ENCODE measurements at places on chromosomes 11 and 22.
A peak's percentile ranks its signal among the peaks of the same experiment; 100 is the strongest.

GRCh38 chr11:116457336-116458007 lies 315.3 kb downstream of the BUD13 start:
- DNase-seq = no peak

GRCh38 chr11:9313648-9314290 lies 624 bp downstream of the TMEM41B start:
- DNase-seq = no peak

- DNase-seq = no peak
These were observed 13.4 kb downstream of the NFAM1 start for GRCh38 chr22:42418811-42419242.

DNA sequence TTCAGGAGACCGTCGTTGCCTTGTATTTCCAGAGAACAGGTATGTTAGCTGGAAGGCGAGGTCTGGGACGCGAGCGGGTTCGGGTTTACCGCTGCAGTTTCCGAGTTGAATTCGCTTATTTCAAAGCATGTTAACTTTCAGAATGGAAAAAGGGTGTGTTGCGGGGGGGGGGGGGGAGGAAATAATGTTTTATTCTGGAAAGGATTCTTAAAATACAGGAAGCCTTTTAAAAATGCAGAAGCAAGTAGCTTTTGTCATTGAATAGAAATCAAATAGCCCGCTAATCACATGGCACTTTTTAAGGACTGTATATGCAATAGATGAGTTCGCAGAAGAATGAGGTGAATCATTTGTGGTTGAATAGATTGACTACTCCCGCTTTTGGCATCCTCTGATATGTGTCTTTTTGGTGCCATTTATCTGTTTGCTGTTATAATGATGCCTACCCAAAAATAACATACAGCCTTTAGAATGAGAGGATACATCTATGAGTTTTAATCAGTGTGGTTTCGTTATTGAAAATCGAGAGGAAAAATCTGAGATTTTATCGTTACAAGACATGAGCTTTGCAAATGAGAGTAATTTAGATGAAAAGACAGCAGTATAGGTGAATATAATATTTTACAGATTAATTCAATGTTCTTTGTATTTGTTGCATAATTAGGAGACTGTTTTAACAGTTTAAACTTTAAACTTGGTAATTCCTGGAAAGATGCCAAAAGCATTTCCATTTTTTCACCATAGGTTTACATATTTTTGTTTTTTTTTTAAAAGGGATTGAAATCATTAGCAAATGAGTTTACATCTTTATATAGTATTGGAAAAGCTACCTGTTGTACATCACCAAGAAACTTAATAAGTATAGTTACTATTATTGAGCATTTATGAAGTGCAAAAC lies 1.7 kb downstream of the PDE3B start:
- DNase-seq = no peak

DNA sequence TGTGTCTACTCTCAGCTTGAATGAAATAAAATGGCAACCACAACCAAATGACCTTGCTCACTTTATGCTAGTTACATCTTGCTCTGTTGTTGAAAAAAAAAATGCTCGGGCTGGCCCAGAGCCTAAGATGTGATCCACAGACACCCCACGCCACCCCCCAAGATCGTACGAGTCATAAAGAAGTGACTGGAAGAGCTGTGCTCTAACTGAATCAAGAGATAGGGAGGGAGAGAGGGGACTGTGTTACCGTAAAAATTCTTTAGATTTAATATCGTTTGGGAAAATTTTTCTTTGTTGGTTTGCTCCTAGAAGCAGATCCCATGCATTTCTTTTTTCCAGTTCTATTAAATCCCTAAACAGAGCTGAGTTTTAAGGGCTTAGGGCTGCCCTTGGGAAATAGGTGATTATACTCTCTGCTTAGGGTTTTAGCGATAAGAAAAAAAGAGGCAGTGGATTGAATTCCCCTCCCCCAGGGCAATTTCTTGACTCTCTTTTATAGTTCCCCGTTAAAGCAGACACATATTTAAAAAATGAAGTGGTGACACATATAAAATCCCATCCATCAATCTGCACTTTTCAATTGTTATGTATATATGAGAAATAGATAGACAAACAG lies 14.5 kb downstream of the MAML2 start:
- no peak for DNase-seq

DNA sequence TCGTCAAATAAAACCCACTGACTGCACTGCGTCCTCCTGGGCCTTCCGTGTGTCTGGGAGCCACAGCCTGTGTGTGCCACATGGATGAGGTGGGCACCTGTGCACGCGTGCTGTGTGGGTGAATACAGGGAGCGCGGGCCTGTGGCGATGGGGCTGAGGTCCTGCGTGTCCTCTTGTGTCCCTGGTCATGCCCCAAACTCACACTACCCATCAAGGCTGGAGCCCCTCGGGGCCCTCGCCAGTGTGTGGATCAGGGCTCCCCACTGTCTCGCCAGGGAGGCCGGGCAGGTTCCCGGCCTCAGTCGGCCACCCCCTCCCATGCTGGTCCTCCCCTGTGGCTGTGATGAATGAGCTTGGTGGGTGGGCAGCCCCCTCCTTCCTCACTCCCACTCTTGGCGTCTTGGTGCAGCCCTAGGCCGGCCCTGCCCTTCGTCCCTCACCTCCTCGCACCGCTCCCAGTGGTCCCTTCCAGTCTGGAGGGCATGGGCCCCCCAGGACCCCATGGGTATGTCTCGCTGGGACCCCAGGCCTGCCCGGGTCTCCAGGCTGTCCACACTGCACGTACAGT lies 707 bp upstream of the CD151 start:
- no peak for DNase-seq

DNA sequence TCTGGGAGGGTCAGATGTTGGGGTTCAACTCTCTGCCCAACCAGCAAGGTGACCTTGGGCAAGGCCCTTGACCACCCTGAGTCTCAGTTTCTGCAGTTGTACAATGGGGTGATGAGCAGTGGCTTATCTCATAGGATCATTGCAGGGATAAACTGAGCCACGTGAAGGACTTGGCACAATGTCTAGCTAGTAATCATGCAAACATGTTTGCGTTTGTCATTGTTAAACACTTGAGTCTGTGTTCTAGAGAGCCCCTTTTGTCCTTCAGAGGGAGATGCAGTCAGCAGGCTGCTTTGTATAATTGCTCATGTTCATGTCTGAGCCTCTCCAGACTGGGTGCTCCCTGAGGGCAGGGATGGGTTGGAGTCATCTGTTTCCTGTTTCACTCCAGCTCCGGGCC lies 15.8 kb downstream of the CD82 start:
- no peak for DNase-seq

- no peak for DNase-seq
These were observed 84.4 kb downstream of the MYO7A start for GRCh38 chr11:77212314-77213007.

GRCh38 chr11:72102162-72102561 lies 935 bp downstream of the LAMTOR1 start:
- no peak for DNase-seq

- no peak for DNase-seq
These were observed 1.1 kb upstream of the RASD2 start for GRCh38 chr22:35539487-35539886.

DNA sequence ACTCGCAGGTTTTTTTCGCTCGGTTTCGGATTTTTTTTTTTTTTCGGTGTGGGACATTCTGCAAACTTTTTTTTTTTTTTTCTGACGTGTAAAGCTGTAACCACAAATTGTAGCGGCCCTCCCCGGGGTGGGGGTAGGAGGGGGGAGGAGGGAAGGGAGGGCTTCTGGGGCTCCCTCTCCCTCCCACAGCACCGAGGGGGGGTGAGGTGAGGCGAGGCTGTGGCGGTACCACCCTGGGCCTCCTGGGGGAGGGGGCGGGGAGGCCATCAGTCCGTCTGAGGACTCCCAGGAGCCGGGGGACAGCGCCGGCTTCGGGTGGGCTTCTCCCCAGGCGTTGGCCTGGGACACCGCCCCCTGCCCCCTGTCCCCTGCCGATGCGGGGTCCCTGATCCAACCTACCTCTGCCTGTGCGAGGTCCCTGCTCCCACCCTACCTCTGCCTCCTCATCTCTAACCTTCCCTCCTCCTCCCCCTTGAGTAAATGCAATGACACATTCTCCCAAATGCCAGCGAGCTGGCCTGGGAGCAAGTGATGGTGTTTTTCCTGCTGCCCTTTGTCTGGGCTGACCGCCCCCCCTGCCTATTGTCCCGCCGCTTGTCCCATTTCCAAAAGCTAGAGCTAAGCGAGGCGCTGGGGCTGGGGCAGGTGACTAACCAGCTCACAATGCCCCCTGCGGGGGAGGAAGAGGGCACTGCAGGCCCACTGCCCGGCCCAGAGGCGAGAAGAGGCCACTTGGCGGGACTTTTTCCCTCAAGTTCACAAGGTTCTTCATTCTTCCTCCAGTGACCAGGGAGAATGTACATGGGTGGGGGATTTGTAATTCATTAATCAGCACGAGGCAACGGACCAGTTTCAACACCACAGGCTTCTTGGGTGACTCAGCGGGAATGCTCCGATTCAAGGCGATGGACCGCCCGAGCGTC lies 511 bp upstream of the CLCF1 start:
- peak; percentile 83 for DNase-seq

GRCh38 chr11:71158936-71159335 lies 93.4 kb downstream of the SHANK2 start:
- DNase-seq = no peak

GRCh38 chr11:1597331-1597993 lies 632 bp downstream of the KRTAP5-2 start:
- DNase-seq = no peak

GRCh38 chr11:12728417-12728816 lies 54.2 kb downstream of the TEAD1 start:
- DNase-seq = no peak

DNA sequence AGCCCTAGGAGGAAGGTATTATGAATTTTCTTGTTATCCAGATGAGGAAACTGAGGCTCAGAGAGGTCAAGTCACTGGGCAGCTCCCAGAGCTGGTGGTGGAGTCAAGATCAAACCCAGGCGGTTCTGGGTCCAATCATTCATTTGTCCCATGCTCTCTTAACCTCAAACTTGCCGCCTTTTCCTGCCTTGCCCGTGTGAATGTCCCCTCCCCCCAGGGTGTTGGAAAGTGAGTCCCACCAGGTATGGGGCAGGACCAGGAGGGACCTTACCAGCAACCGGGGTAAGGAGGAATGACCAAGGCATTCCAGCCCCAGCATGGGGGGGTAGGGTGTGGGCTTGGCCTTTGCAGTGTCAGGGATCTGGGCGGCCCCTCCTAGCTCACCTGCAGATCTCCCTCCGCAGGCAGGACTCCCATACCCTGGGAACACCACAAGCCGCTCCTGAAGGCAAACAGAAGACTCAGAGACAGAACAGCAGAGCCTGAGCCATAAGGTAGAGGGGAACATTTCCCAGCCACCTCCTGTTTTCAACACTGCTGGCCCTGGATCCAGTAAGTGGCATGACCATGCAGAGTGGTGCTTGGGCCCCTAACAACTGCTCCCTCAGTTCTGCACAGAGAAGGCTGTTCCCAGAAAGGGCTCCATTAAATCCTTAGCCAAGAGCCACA lies 41.2 kb upstream of the SYT7 start:
- no peak for DNase-seq

GRCh38 chr11:121800731-121801393 lies 315.2 kb downstream of the BLID start:
- no peak for DNase-seq

GRCh38 chr11:8683115-8683807 lies 669 bp downstream of the RPL27A start:
- no peak for DNase-seq
